Epithelial cell of umbilical artery (primary cell): ENCODE measurements at places on chromosomes 6 and 20. TPM values are rescaled to one million over a fixed set of nuclear protein-coding genes. Genes with fewer than 3 reads are reported as not detected.

Gene DLK2
- total RNA-seq: 0.46 and 0.65 TPM in 2 replicates

Gene SNRPB2
- 53.6 and 56.8 TPM in 2 replicates for total RNA-seq

Gene GJA10
- total RNA-seq: not detected in 2 replicates

Gene PGM3
- total RNA-seq: 99.2 and 115 TPM in 2 replicates

Gene OGFR
- total RNA-seq: 28.3 and 80.9 TPM in 2 replicates

Gene BLOC1S5
- 23.7 and 40.4 TPM in 2 replicates for total RNA-seq

Gene HLA-DQB2
- not detected in 2 replicates for total RNA-seq

Gene SMLR1
- total RNA-seq: not detected in 2 replicates

Gene PRPH2
- under 0.01 and 0.30 TPM in 2 replicates for total RNA-seq

Gene TASP1
- 7.8 and 10.9 TPM in 2 replicates for total RNA-seq

Gene LST1
- 0.32 TPM in 1 of 2 replicates, not detected in the other for total RNA-seq

Gene SLC35B2
- total RNA-seq: 47.3 and 59.8 TPM in 2 replicates

Gene MANEA
- 15.3 and 21.0 TPM in 2 replicates for total RNA-seq

Gene PRL
- total RNA-seq: not detected in 2 replicates

Gene C6orf58
- total RNA-seq: not detected in 2 replicates

Gene FERMT1
- 0.65 and 1.7 TPM in 2 replicates for total RNA-seq

Gene TRDN
- total RNA-seq: not detected in 2 replicates

Gene SPACA1
- not detected in 2 replicates for total RNA-seq

Gene MYLK2
- 0.15 and 0.32 TPM in 2 replicates for total RNA-seq

Gene PSORS1C1
- 1.3 and 3.3 TPM in 2 replicates for total RNA-seq

Gene C6orf141
- 2.6 and 2.7 TPM in 2 replicates for total RNA-seq

Gene CLVS2
- total RNA-seq: not detected in 2 replicates

Gene LY6G6F
- not detected in 2 replicates for total RNA-seq

Gene RNF217
- total RNA-seq: 8.8 and 17.5 TPM in 2 replicates

Gene PTPRT
- not detected in 2 replicates for total RNA-seq

Gene SSTR4
- not detected in 2 replicates for total RNA-seq

Gene HAO1
- not detected in 2 replicates for total RNA-seq

Gene OXT
- total RNA-seq: not detected in 2 replicates

Gene NKAPL
- total RNA-seq: 0.30 and 0.32 TPM in 2 replicates

Gene SRMS
- total RNA-seq: not detected in 2 replicates

Gene KCNK17
- not detected in 2 replicates for total RNA-seq

Gene PACSIN1
- not detected in 2 replicates for total RNA-seq

Gene TRAPPC3L
- total RNA-seq: under 0.01 TPM in 1 of 2 replicates, not detected in the other

Gene THEMIS
- not detected in 2 replicates for total RNA-seq

Gene EPPIN
- not detected in 2 replicates for total RNA-seq
